ENCODE measurements at places on chromosomes 12 and 14.

DNA sequence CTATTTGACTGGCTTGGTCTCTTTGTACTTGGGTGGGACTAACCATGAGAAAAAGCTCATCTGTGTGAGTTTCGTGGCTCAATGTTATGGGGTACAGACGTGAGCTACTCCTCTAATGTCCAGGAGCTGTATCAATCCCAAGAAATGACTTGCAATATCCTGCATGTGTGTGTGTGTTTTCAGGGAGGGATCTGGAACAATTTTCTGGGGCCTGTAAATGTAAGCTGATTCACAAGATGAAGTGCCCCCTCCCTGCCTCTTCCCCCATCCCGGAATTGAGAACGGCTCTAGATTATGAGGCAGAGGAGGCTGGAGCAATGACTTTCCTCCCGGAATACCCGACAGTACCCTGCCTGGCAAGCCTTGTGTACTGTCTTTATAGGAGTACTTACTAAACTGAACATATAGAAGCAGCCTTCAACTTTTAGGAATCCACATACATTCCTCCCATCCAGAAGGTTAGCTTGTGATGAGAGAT lies 53.9 kb downstream of the TMX1 start:
- no peak for DNase-seq

- DNase-seq, result no peak
Measured at GRCh38 chr12:7501031-7501588, 2.5 kb downstream of the CD163 start.

GRCh38 chr14:53331247-53331646 lies 178.1 kb upstream of the DDHD1 start:
- no peak for DNase-seq

DNA sequence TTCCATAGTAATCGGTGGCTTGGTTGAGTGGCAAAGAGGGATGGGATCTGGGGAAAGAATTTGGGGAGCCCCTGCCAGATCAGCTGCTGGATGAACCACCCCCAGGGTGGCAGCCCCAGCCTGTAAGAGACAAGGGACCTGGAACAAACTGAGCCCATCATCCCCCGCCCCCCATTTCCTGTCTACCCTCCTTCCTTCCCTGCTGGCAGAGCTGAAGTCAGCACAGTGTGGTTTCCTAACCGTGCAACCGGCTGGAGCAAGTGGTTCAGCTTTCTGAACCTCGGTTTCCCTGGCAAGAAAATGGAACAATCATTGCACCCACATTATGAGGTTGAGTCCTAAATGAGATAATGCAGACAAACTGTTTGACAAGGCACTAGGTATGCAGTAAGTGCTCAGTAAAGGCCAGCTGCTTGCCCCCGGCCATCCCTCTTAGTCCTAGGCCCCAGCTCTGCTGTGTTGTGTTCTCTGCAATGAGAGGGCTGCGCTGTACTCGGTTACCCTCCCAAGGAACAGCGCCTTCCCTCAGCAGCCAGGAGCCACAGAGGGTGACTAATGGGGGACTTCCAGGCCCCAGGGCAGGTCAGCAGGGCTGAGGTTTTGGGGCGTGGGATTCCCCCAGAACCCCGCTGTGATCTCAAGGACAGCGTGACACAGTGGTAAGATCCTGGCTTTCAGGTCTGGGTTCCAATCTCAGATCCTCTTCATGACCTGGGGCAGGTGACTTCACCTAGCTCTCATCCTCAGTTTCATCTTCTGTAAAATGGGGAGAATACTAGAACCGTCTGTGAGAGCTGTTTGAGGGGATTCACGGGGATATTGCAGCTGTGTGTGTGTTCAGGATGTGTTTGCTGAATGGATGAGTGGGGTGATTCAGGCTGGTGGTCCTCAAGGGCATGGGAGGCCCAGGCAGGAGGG lies 16.5 kb downstream of the SELPLG start:
- peak; percentile 68 for DNase-seq

DNA sequence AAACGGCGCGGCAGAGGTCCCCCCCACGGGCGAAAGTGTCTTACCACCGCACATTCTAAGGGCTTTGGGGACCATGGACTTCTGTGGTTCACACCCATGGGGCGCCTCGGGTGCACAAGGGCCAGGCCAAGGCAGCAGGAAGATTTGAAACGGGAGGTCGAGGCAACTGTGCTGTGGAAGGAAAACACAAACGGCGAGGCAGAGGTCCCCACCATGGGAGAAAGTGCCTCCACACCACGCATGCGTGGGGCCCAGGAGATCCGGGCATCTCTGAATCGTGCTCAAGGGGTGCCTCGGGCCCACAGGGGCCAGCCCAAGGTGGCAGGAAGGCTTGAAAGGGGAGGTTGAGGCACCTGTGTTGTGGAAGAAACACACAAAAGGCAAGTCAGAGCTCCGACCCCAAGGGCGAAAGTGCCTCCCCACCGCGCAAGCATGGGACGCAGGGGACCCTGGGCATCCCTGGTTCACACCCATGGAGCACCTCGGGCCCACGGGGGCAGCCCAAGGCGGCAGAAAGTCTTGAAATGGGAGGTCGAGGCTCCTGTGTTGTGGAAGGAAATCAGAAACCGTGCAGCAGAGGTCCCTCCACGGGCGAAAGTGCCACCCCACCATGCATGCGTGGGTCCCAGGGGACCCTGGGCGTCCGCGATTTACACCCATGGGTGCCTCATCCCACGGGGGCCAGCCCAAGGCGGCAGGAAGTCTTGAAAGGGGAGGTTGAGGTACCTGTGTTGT lies 371.0 kb downstream of the ALG10 start:
- no peak for DNase-seq

Measured in T-helper 9 cell (primary cell).